A673 (cell line): ENCODE measurements at places on chromosomes 5 and 9. TPM values are rescaled to one million over a fixed set of nuclear protein-coding genes. Genes with fewer than 3 reads are reported as not detected.

DNA sequence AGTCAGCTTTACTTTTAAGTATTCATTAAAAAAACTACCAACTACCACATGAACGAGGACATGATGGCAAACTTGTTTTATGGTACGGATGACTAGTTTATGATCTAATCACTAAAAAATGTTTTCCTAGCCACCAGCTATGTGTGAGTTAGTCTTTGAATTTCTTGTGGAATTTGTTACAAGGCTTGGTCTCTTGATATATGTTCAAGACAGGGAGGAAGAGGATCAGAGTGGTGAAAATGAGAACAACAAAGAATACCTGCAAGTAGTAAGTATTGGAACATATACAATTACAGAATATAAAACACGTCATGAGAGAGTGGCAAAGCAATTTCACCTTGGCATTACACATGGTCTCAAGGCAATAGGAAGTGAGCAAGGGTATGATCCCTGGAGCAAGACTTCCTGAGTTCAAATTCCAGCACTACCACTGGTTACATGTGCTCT is 548.6 kb upstream of the TLE4 start:
- no peaks in the 10 kb centered on the region for H3K36me3 ChIP-seq
- no peaks in the 10 kb centered on the region for H3K4me1 ChIP-seq
- no peak overlapping the region for H3K27ac ChIP-seq
- peaks cover 10% of the 10 kb centered on the region for H3K27me3 ChIP-seq

DNA sequence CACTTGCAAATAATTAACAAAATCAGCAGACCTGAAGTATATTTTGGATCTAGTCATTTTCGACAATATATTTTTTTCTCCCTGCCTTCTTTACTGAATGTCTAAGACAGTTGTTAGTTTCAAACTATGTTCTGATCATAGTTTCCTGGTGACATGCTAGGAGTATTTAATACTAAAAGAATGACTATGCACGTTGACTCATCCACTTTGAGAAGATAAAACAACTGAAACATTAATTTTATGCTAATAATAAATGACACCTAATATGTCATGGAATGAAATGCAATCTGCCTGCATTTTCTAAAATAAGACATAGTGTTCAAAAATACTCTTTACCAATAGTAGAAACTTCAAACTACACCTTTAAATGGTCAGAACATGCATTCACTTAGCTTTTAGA is 2123.7 kb upstream of the C9orf72 start:
- DNase-seq = no peak
- peaks cover 10% of the 10 kb centered on the region for H3K4me1 ChIP-seq
- no peaks in the 10 kb centered on the region for H3K27me3 ChIP-seq
- H3K4me3 ChIP-seq = no peak overlapping the region

- no peak overlapping the region for H3K4me3 ChIP-seq
- DNase-seq = peak; percentile 73
- H3K27me3 ChIP-seq = no peaks in the 10 kb centered on the region
- peaks cover 3% of the 10 kb centered on the region for H3K4me1 ChIP-seq
- H3K27ac ChIP-seq = no peak overlapping the region
Measured at GRCh38 chr9:84397151-84397728, 56.7 kb upstream of the SLC28A3 start.

DNA sequence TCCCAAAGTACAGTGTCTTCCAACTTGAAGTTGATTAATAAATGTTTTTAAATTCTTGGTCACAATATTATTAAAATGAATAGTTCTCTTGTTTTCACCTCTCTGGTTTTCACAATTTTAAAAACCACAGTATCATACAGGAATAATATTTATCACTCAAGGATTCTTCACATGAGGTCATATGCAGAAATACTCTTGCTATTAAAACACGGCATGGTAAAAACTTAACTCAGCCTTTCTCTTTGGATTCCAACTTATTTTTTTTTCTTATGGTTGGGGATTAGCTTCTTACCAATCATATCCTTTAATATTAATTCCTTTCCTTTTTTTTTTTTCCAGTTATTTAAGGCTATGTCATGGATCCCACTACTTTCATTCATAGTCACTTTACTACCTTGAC is 289.4 kb downstream of the ADAMTS6 start:
- H3K4me3 ChIP-seq = no peak overlapping the region
- H3K36me3 ChIP-seq = no peaks in the 10 kb centered on the region
- DNase-seq = no peak
- no peaks in the 10 kb centered on the region for H3K27me3 ChIP-seq

DNA sequence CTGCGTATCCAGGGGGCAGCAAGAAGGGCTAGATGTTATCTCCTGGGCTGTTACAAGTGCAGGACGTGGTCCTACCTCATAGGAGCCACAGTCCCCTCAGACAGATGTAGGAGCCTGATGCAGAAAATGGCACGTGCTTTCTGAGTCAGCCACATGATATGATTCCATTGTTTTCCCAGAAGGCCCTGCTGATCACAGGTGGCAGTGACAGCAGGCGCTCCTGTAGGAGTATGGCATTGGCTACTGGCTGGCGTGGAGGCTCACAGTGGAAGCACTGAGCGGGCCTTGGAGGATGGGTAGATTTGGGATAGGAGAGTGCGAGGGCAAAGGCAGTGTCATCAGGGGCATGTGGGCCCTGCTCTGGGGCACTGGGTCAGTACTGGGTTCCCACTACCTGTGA is 21.9 kb downstream of the USP20 start:
- H3K4me3 ChIP-seq = no peak overlapping the region
- peaks cover 11% of the 10 kb centered on the region for H3K36me3 ChIP-seq

DNA sequence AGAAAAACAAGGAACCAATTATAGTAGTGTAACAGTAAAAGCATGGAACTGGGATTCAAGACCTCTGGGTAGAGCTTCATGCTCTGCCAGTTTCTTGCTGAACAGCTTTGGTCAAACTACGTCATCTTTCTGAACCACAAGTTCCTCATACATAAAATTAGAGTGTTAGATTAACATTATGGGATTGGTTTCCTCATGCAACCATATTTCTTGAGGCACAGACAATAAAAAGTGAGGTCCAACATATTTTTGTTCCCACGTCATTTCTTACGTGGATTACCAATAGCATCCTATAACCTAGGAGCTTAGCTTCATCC is 354.8 kb downstream of the TMEM232 start:
- H3K27me3 ChIP-seq = no peaks in the 10 kb centered on the region
- no peak overlapping the region for H3K4me3 ChIP-seq
- DNase-seq = no peak
- peaks cover 4% of the 10 kb centered on the region for H3K4me1 ChIP-seq
- H3K27ac ChIP-seq = no peak overlapping the region

DNA sequence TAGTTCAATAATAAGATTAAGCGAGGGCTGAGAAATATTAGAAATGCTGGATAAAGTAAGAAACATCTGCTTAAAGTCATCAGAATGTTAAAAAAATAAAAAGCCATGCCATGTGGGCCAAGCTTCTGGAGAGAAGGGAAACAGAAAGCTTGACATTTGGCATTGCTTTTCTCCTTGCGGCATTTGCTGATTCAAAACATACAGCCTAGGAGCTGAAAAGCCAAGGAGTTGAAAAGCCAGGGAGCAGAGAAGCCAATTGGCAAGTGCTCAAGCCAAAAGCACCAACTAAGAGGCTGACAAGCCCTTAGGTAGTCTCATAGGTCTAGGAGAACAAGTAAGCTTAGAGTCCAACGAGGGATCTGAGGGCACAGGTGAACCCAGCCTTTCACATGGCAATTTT is 754.3 kb downstream of the TLE4 start:
- H3K4me1 ChIP-seq = no peaks in the 10 kb centered on the region
- H3K36me3 ChIP-seq = no peaks in the 10 kb centered on the region

Gene KLHL3
- 0.58 and 0.66 TPM in 2 replicates for total RNA-seq

Gene ANKRD31
- total RNA-seq = 0.04 and 0.15 TPM in 2 replicates

Gene HMGXB3
- total RNA-seq = 52.6 and 55.6 TPM in 2 replicates

Gene ORM2
- total RNA-seq = not detected in 2 replicates

Gene C5orf63
- 2.2 and 5.4 TPM in 2 replicates for total RNA-seq
